ENCODE measurements at places on chromosomes 6 and 20. TPM values are rescaled to one million over a fixed set of nuclear protein-coding genes. Genes with fewer than 3 reads are reported as not detected.

The EPHA7 gene
- total RNA-seq, result 216 TPM

The RTN4IP1 gene
- total RNA-seq, result 6.2 TPM

GRCh38 chr6:127464881-127465459 is 5.8 kb upstream of the KIAA0408 start:
- H3K27me3 ChIP-seq, result no peaks in the 10 kb centered on the region
- H3K4me1 ChIP-seq, result peaks cover 46% of the 10 kb centered on the region
- DNase-seq, result no peak
- H3K27ac ChIP-seq, result peak overlapping the region; percentile 83
- H3K4me3 ChIP-seq, result no peak overlapping the region

GRCh38 chr20:58136149-58136484 is 92.3 kb downstream of the ANKRD60 start:
- peaks cover 9% of the 10 kb centered on the region for H3K27me3 ChIP-seq
- H3K36me3 ChIP-seq, result no peaks in the 10 kb centered on the region
- H3K4me1 ChIP-seq, result peaks cover 5% of the 10 kb centered on the region

The ABCF1 gene
- total RNA-seq, result 39.0 TPM

GRCh38 chr20:57414867-57415592 is 23.8 kb downstream of the RBM38 start:
- no peaks in the 10 kb centered on the region for H3K27me3 ChIP-seq
- DNase-seq, result no peak
- H3K4me3 ChIP-seq, result no peak overlapping the region
- H3K27ac ChIP-seq, result peak overlapping the region; percentile 39
- H3K36me3 ChIP-seq, result peaks cover under 1% of the 10 kb centered on the region

The SLC16A10 gene
- total RNA-seq, result 0.57 TPM

GRCh38 chr20:61538183-61538942 is 286.3 kb downstream of the CDH4 start:
- no peak overlapping the region for H3K4me3 ChIP-seq
- H3K27ac ChIP-seq, result no peak overlapping the region
- no peaks in the 10 kb centered on the region for H3K4me1 ChIP-seq
- H3K27me3 ChIP-seq, result no peaks in the 10 kb centered on the region

DNA sequence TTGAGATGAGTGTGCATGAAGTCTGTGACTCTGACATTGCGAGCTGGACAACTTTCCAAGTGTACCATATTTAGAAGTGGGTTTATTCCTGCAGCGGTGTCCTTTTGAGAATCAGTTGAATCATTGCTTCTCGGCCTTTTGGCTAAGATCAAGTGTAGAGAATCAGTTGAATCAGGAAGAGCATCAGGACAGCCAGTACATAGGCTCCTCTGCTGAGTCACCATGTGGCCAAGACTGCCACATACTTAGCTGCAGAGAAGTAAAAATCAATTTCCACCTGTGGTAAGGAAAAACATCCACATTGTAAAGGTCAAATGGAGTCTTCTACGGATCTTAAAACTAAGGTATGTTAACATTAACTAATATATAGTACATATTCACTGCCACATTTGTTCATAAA is 428.4 kb upstream of the MARCKS start:
- DNase-seq, result no peak
- no peak overlapping the region for H3K4me3 ChIP-seq
- H3K36me3 ChIP-seq, result no peaks in the 10 kb centered on the region
- no peak overlapping the region for H3K27ac ChIP-seq
- peaks cover 12% of the 10 kb centered on the region for H3K4me1 ChIP-seq
- no peaks in the 10 kb centered on the region for H3K27me3 ChIP-seq

The GGT7 gene
- total RNA-seq, result 9.6 TPM

DNA sequence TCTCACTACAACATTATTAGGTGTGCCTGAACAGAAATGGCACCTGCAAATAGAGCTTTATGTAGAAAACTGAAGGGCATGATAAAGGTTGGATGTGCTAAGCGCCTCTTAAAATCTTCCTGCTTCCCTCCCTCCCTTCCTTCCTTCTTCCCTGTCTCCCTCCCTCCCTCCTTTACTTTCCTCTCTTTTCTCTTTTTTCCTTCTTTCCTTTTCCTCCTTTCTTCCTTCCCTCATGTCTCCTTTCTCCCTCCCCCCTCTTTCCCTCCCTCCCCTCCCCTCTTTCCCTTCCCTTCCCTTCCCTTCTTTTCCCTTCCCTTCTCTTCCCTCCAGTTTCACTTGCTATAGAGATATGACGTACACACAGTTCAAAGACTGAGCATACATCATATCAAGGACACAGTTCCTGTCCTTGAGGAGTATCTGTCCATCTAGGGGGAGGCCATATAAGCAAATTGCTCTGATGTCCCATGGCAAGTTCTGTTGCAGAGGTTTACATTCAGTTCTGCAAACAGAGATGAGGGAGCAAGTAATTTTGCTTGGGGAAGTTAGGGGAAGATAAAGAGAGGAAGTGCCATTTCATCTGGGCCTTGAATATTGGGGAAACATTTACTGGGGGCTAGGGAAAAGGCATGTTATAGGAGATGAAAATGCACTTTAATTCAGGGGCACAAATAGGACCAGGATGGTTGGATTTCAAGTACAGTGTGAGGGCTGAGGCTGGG is 79.0 kb upstream of the EEF1E1 start:
- no peak overlapping the region for H3K27ac ChIP-seq
- H3K27me3 ChIP-seq, result no peaks in the 10 kb centered on the region
- no peaks in the 10 kb centered on the region for H3K4me1 ChIP-seq

The PDE10A gene
- 2.9 TPM for total RNA-seq

DNA sequence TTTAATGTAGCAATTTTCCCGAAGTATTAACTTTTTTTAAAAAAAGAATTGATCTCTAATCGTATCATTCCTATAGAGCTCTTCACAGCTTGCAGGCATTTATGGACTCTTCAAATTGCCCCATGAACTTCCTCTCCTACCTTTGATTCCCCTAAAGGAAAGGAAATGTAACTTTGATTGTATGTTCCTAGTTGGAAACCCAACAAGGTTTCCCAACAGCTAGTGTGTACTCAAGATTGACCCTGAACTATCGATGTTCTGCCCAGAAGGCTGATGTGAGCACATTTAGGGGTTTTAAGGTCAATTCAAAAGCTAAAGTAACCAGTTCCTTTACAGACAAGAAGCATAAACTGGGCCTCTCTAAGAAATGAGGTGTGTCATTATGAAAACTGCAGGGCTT is 491.7 kb downstream of the PTPRT start:
- H3K4me3 ChIP-seq, result no peak overlapping the region
- no peak for DNase-seq
- no peaks in the 10 kb centered on the region for H3K27me3 ChIP-seq
- H3K27ac ChIP-seq, result no peak overlapping the region
- no peaks in the 10 kb centered on the region for H3K36me3 ChIP-seq

GRCh38 chr20:415820-416322 is 7.8 kb downstream of the RBCK1 start:
- DNase-seq, result no peak
- no peaks in the 10 kb centered on the region for H3K27me3 ChIP-seq
- no peak overlapping the region for H3K4me3 ChIP-seq
- peaks cover 51% of the 10 kb centered on the region for H3K36me3 ChIP-seq

The SLC52A3 gene
- total RNA-seq, result 1.7 TPM

The RSPO3 gene
- total RNA-seq, result 32.0 TPM

The MYO6 gene
- total RNA-seq, result 14.1 TPM

DNA sequence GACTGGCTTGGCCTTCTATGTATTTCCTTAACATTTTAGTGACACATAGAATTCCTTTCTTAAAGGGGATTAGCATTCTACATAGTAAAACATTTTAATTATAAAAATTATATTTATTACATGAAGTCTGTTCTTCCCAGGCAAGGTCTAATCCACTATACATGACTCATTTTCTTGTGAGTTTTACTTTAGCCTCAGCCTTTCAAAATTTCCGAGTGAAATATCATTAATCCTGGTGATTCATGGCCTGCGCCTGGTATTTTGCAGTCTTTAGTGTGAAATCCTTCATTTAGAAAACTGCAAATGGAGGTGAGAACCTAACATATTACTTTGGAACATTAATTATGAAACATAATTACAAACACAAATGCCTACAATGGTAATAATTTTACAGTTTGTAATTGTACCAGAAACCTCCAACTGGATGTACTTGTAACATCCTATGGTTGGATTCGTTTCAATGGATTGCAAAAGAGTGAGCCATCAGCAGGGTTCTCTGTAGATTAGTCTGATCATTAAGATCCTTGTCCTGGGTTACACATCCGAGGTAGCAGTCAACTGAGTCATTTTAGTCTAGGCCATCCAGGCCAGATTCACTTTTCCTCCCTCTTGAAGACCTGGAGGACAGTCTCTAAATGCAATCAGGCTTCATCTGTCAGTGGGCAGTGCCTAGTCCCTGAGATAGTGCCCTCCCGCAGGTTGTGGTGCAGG is 272.0 kb downstream of the PACRG start:
- no peak overlapping the region for H3K27ac ChIP-seq
- no peaks in the 10 kb centered on the region for H3K4me1 ChIP-seq
- no peak for DNase-seq
- no peaks in the 10 kb centered on the region for H3K27me3 ChIP-seq

The RGL2 gene
- total RNA-seq, result 89.3 TPM

The SYNCRIP gene
- total RNA-seq, result 76.3 TPM

The PRRT1 gene
- 4.2 TPM for total RNA-seq

The FAM83B gene
- not detected for total RNA-seq

- DNase-seq, result no peak
- H3K4me3 ChIP-seq, result no peak overlapping the region
- H3K4me1 ChIP-seq, result peaks cover 82% of the 10 kb centered on the region
- H3K27ac ChIP-seq, result no peak overlapping the region
- no peaks in the 10 kb centered on the region for H3K36me3 ChIP-seq
These were observed 75.1 kb downstream of the QKI start for GRCh38 chr6:163489584-163489983.

- H3K27me3 ChIP-seq, result no peaks in the 10 kb centered on the region
- no peaks in the 10 kb centered on the region for H3K4me1 ChIP-seq
- H3K36me3 ChIP-seq, result no peaks in the 10 kb centered on the region
- no peak overlapping the region for H3K27ac ChIP-seq
These were observed 67.5 kb upstream of the COL21A1 start for GRCh38 chr6:56314683-56315523.

DNA sequence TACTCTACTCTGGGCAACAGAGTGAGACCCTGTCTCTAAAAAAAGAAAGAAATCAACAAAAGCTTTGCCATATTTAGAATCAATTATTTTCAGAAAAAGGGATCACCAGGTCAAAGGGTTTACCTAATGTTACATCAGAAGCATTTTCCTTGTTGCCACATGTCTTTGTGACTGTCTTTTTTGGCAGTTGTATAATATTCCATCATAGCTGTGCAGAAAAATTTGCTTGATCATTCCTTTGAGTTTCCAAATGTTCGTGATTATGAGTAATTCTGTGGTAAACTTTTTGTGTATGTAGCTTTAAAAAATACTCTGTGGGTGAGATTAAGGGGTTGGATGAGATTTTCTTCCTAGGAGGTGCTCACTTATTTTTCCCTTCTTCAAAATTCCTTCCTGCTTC is 26.4 kb downstream of the PNPLA1 start:
- H3K27ac ChIP-seq, result no peak overlapping the region
- H3K4me3 ChIP-seq, result no peak overlapping the region
- H3K4me1 ChIP-seq, result no peaks in the 10 kb centered on the region

The FNDC1 gene
- total RNA-seq, result 11.2 TPM

DNA sequence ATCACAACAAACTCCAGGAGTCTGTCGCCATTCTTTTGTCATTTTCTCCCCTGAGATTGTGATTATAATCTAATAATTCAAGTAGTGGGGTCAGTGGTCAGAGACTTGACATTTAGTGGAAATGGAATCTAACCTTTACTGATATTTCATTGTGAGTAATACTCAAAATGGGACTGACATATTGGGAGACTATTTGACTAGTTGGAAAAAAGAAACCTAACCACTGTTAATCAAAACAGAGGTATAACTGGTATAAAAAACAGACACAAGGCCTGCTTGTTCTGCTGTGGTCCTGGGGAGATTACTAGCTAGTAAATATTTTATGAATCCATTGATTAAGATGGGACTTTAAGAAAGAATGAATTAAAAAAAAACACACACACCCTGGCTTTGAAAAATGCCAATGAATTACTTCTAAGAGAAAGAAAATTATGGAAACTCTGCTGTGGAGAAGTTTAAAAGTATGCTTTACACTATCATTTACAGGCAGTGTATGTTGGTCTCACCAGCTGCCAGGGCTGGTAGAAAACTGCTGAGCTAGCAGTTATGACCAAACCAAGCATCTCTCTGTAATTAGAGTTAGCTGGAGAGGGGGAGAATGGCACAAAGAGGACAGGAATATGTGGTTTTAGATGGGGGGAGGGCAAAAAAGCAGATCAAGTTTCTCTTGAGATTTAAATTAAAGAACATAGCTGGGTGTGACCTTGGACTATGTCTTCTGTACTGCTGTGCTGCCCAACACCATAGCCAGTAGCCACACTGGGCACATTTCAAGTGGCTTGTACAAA is 103.7 kb downstream of the FYN start:
- DNase-seq, result no peak
- no peak overlapping the region for H3K27ac ChIP-seq
- no peak overlapping the region for H3K4me3 ChIP-seq
- H3K4me1 ChIP-seq, result peaks cover 9% of the 10 kb centered on the region

- H3K27me3 ChIP-seq, result no peaks in the 10 kb centered on the region
- H3K36me3 ChIP-seq, result no peaks in the 10 kb centered on the region
- no peak for DNase-seq
- H3K4me1 ChIP-seq, result peaks cover 37% of the 10 kb centered on the region
These were observed 14.6 kb downstream of the MAP3K5 start for GRCh38 chr6:136777651-136778050.

The XKR7 gene
- not detected for total RNA-seq

The PARD6B gene
- total RNA-seq, result 4.2 TPM

The ZNF341 gene
- 2.9 TPM for total RNA-seq

DNA sequence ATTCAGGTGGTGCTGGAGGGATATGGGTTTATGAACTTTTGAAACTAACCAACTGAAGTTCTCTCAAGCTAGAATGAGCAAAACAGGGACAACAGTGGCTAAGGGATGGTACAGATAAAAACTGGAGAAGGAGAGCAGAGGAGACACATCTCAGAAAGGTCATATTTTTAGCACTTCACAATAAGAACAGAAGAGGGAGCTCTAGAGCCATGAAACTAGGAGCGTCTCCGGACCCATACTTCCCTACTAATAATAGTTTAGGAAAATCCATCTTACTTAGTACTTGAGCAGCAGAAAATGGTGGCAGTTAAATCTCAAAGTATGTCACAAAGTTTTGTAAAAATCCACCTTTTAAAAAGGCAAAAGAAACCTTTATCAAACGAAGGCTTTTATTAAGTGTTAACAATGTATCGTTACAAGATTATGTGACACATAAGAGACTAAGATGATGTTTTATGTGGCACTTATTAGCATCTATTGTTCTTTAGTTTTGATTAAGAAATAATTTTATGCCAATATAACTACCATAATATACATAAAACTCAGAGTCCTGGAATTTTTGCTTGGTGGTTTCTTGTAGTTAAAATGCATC is 278.6 kb downstream of the TBC1D32 start:
- H3K27ac ChIP-seq, result no peak overlapping the region
- no peak overlapping the region for H3K4me3 ChIP-seq
- no peaks in the 10 kb centered on the region for H3K27me3 ChIP-seq
- DNase-seq, result no peak
- no peaks in the 10 kb centered on the region for H3K36me3 ChIP-seq

The FKBP1C gene
- total RNA-seq, result 0.32 TPM

DNA sequence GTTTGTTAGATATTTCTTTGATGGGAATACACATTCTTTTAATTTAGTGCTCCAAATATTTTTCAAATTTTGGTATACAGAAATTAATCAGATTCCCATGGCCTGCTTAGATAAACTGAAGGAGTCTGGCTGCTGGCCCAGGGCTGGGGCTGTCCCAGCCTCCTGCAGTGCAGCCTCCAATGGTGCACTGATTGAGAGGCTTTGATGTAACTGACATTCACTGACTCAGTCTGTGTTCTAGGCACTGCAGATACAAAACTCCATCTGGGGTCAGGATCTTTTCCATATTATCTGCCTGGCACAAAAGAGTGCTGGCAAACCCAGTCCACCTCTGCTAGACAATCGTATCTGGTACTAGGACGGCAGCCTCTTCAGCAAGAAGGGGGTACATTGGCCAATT is 64.8 kb downstream of the GRIK2 start:
- H3K27ac ChIP-seq, result no peak overlapping the region
- no peaks in the 10 kb centered on the region for H3K4me1 ChIP-seq
- H3K4me3 ChIP-seq, result no peak overlapping the region
- no peak for DNase-seq
